CD4-positive, alpha-beta T cell (primary cell): ENCODE measurements at places on chromosomes 7 and 10. TPM values are rescaled to one million over a fixed set of nuclear protein-coding genes. Genes with fewer than 3 reads are reported as not detected.

DNA sequence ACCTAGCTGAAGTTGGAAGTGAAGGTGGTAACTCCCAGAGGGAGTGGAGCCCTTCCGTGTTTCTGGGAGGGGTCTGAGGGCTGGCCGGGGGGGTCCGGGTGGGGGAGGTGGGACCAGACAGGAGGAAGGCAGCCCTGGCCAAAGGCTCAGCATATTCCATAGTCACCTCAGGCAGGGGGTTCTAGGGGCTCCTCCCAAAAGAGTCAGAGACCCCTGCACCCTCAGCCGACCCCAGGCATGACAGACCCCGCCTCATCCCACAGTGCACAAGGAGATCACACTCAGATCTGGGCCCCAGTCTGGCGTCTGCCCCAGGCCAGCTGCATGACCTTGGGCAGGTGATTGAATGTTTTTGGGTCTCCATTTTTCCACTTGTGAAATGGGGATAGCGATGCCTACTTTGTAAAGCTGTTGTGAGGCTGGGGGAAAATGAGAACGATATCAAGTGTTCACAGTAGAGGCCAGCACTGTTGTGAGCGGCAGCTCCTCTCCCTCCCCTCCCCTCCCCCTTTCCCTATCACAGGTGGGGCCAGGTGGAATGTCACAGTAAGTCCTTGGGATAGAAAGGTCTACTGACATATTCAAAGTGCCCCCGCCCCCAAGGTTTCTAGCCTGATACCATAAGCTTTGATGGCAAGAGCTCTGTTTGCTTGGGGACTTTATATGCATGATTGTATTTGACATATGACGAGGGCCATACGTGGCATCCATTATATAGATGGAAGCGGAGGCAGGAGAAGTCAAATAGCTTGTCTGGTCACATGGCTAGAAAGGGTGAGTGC is 33.3 kb downstream of the DNAJB12 start:
- no peaks in the 10 kb centered on the region for H3K36me3 ChIP-seq
- peaks cover 88% of the 10 kb centered on the region for H3K4me1 ChIP-seq
- no peak for DNase-seq
- H3K27ac ChIP-seq: peak overlapping the region; percentile 84

- DNase-seq: no peak
- H3K4me3 ChIP-seq: no peak overlapping the region
- H3K36me3 ChIP-seq: no peaks in the 10 kb centered on the region
- no peak overlapping the region for H3K27ac ChIP-seq
- no peaks in the 10 kb centered on the region for H3K27me3 ChIP-seq
These were observed 97.3 kb downstream of the WNT2 start for GRCh38 chr7:117225536-117225935.

- H3K27me3 ChIP-seq: no peaks in the 10 kb centered on the region
- no peak for DNase-seq
- H3K4me3 ChIP-seq: no peak overlapping the region
- no peaks in the 10 kb centered on the region for H3K36me3 ChIP-seq
- H3K27ac ChIP-seq: no peak overlapping the region
These were observed 52.6 kb downstream of the CAV1 start for GRCh38 chr7:116577320-116577871.

GRCh38 chr10:26359670-26360069 is 78.5 kb upstream of the APBB1IP start:
- no peaks in the 10 kb centered on the region for H3K4me1 ChIP-seq
- H3K27ac ChIP-seq: no peak overlapping the region
- no peaks in the 10 kb centered on the region for H3K27me3 ChIP-seq
- no peaks in the 10 kb centered on the region for H3K36me3 ChIP-seq
- H3K4me3 ChIP-seq: no peak overlapping the region
- DNase-seq: no peak

- no peak for DNase-seq
- peaks cover 19% of the 10 kb centered on the region for H3K4me1 ChIP-seq
- no peaks in the 10 kb centered on the region for H3K36me3 ChIP-seq
- no peak overlapping the region for H3K27ac ChIP-seq
These were observed 111.8 kb upstream of the ANKRD1 start for GRCh38 chr10:91032611-91033206.

DNA sequence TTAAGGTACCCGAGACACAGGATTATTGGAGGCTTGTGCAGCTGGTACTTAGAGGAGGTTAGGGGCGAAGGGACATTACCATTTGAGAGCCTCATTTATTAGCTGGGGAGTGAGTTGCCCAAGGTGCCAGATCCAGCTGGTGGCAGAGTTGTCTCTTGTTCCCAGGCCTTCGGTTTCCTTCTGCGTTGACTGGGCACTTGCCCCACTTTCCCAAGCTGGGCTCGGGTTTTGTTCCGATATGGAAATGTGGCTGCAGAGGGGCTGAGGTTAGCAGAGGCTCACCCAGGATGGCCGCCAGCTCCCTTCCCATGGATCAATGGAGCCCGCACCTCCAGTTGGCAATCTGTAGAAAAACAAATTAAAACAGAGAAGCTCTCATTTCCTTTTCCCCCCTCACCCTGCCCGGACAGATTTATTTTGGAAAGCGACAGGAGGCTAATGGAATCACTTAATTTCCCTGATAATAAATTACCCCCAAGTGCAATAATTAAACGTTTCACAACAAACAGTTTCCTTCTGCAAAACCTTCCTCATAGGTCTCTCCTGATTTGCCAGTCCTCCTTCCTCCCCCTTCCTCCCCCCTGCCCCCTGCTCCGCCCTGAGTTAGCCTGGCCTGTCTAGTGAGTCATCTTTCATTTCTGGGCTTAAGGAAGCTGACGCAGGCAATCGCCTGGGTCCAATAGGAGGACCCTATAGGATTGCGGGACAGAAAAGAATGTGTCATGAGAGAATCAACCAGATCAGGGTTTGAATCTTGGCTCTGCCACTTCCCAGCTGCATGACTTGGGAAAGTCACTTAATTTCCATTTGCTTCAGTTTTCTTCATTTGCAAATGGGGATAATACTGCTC is 51.7 kb downstream of the ADRA2A start:
- H3K4me3 ChIP-seq: no peak overlapping the region
- H3K4me1 ChIP-seq: no peaks in the 10 kb centered on the region
- DNase-seq: no peak
- H3K27me3 ChIP-seq: peaks cover 3% of the 10 kb centered on the region

- H3K4me3 ChIP-seq: no peak overlapping the region
- no peaks in the 10 kb centered on the region for H3K36me3 ChIP-seq
- H3K27ac ChIP-seq: no peak overlapping the region
- no peaks in the 10 kb centered on the region for H3K4me1 ChIP-seq
These were observed 9.3 kb downstream of the CLCN1 start for GRCh38 chr7:143325240-143325639.

- H3K36me3 ChIP-seq: peaks cover 30% of the 10 kb centered on the region
- H3K4me1 ChIP-seq: peaks cover 10% of the 10 kb centered on the region
- H3K27ac ChIP-seq: peak overlapping the region; percentile 98
- H3K4me3 ChIP-seq: peak overlapping the region; percentile 96
These were observed 34.3 kb upstream of the PHF14 start for GRCh38 chr7:10939237-10939910.

DNA sequence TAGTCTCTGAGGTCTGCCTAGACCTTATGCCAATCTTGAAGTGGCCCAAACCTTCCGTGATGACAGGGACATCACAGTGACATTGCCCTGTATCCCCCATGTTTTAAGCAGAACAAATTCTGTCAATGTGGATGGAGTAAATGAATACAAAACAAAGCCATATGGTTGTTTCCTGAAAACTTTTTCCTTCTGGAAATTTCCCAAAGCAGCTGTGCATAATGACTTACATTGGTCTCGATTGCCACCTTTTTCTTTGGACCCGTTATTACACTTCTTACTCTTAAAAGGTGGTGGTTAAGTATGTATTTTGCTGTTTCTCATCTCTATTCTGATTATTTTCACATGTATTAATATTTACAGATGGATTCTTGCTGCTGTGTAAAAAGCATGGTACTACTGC is 411.2 kb upstream of the KLF6 start:
- no peak for DNase-seq
- H3K27ac ChIP-seq: no peak overlapping the region
- no peak overlapping the region for H3K4me3 ChIP-seq
- H3K4me1 ChIP-seq: no peaks in the 10 kb centered on the region

- peaks cover 35% of the 10 kb centered on the region for H3K36me3 ChIP-seq
- H3K27me3 ChIP-seq: no peaks in the 10 kb centered on the region
- H3K4me3 ChIP-seq: no peak overlapping the region
- peaks cover 8% of the 10 kb centered on the region for H3K4me1 ChIP-seq
- DNase-seq: no peak
- H3K27ac ChIP-seq: no peak overlapping the region
These were observed 152.0 kb downstream of the SVIL start for GRCh38 chr10:29482591-29483431.

GRCh38 chr10:3330663-3331062 is 158.1 kb upstream of the PITRM1 start:
- H3K4me3 ChIP-seq: no peak overlapping the region
- no peaks in the 10 kb centered on the region for H3K27me3 ChIP-seq
- H3K4me1 ChIP-seq: no peaks in the 10 kb centered on the region
- no peak for DNase-seq
- no peak overlapping the region for H3K27ac ChIP-seq
- no peaks in the 10 kb centered on the region for H3K36me3 ChIP-seq

DNA sequence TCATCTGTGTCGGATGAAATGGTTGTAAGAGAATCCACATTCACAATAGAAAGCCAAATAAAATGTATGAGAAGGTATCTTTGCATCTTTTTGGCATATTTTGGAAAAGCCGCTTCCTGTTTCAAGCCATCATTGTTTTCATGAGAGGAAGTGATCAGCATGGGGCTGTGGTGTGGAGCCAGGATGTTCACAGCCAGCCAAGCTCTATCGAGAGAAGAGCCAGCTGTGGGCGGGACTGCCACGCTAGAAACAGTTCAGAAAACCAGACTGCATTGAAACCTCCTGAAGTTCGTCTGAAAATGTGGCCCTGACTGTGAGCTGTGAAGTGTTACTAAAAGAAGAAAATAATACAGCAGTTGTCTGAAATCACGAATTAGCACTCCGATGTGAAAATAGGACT is 21.2 kb upstream of the NPS start:
- H3K27me3 ChIP-seq: no peaks in the 10 kb centered on the region
- H3K27ac ChIP-seq: no peak overlapping the region
- no peak overlapping the region for H3K4me3 ChIP-seq

- DNase-seq: no peak
- no peak overlapping the region for H3K27ac ChIP-seq
- no peaks in the 10 kb centered on the region for H3K4me1 ChIP-seq
- H3K27me3 ChIP-seq: no peaks in the 10 kb centered on the region
- H3K36me3 ChIP-seq: no peaks in the 10 kb centered on the region
These were observed 321.7 kb upstream of the LRGUK start for GRCh38 chr7:133805426-133805825.

DNA sequence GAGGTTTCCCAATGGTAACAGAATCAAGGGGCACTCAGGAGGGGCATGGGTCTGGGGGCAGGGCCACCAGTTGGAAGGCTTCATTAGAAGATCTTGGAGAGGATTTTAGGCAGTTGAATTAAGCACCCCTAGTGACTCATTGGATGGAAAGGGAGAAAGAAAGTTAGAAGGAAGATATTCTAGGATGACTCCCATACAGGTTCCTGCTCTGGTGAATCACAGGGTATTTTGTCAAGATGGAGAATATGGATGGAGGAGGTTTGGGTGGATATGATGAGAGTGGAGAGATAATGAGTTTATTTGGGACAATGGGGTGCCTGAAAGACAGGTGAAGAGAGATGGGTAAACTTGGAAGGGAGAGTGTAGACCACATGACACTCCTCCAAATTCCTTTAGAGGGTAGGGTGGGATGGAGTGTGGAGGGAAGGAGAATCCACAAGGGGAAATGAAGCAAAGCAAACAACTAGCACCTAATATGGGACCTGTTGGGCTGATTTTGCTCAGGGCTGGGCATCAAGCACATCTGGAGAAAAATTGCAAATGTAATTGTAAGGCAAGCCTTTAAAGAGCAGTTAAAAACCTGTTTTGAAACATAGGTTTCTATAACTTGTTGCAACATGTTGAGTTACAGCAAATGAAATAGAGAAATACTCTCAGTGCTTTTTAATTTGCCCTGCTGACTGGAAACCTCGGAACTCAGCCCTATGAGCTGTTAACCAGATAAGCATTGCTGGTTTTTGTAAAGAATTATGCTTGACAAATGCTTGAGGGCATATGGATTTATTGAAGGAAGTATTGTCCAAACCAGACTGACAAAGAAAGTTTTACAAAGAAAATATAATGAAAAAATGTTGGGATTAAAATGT is 2.9 kb upstream of the ENTPD7 start:
- no peaks in the 10 kb centered on the region for H3K27me3 ChIP-seq
- H3K36me3 ChIP-seq: no peaks in the 10 kb centered on the region
- no peak for DNase-seq
- peaks cover 16% of the 10 kb centered on the region for H3K4me1 ChIP-seq
- no peak overlapping the region for H3K4me3 ChIP-seq

DNA sequence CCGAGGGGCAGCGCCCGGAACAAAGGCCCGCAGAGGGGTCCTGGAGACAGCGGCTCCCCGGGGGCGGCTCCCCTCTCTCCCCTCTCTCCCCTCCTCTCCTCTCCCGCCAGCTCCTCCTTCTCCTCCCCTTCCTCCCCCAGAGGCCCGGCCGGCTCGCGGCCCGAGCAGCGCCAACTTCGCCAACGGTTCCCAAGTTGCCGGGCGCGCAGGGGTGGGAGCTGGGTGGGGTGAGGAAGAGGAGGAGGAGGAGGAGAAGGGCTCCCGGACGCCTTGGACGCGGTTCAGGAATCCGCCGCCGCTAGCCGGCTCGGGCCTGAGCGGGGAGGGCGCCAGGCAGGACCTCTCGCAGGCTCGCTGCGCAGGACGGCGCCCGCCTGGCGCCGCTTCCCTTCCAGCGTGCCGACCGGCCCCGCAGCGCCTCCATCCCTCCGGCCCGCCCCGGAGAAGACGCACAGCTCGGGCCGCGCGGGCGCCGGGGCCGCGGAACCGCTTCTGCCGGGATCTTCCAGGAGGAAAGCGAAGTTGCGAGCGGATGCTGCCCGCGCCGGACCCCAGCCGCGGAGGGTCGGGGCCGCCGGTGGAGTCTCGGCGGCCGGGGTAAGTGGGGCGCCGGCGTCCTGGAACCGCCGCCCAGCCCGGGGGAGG is at the start of gene CHST3:
TSS of gene CHST3 (plus strand) at position 298 of the 645 bp plus-strand sequence. CDS start 41,448 bp downstream, outside the sequence.
- no peak within 1 kb of the TSS for H3K27ac ChIP-seq
- peak within 1 kb of the TSS; percentile 34 for H3K4me3 ChIP-seq

DNA sequence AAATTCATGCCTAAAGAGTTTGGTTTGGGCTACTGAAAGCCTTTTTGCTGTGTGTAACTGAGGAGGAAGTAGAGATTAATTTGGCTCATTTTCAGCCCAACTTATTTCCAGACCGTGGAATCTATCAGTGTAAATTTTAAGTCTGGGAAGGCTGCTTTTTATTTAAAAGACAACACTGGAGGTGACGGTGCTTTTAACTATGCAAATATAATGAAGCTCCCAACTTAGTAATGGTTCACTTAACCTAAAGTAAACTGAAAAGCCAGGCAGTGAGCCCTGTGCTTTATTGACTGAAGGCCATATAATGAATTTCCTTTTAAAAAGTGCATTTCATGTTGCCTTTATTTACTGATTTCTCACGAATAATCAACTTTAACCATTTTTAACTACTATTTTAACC is 127.2 kb downstream of the NPY start:
- peaks cover 2% of the 10 kb centered on the region for H3K4me1 ChIP-seq
- no peak for DNase-seq
- H3K27ac ChIP-seq: no peak overlapping the region
- no peak overlapping the region for H3K4me3 ChIP-seq
- no peaks in the 10 kb centered on the region for H3K27me3 ChIP-seq

GRCh38 chr10:110167149-110167548 is 40.3 kb upstream of the MXI1 start:
- H3K4me3 ChIP-seq: no peak overlapping the region
- H3K36me3 ChIP-seq: no peaks in the 10 kb centered on the region
- peaks cover 21% of the 10 kb centered on the region for H3K4me1 ChIP-seq
- DNase-seq: no peak
- H3K27me3 ChIP-seq: peaks cover 78% of the 10 kb centered on the region

The KCNH2 gene
- 1.9 TPM for total RNA-seq

The WEE2 gene
- 0.08 TPM for total RNA-seq

The HEPACAM2 gene
- not detected for total RNA-seq

The SLC26A4 gene
- not detected for total RNA-seq

The HOXA9 gene
- total RNA-seq: not detected
